ENCODE measurements at places on chromosomes 7 and 10. TPM values are rescaled to one million over a fixed set of nuclear protein-coding genes. Genes with fewer than 3 reads are reported as not detected.
A peak's percentile ranks its signal among the peaks of the same experiment; 100 is the strongest.

Gene GBX1
- total RNA-seq: not detected

GRCh38 chr10:49241385-49241784 is 53.2 kb upstream of the TMEM273 start:
- DNase-seq: no peak
- H3K27me3 ChIP-seq: no peaks in the 10 kb centered on the region
- no peaks in the 10 kb centered on the region for H3K36me3 ChIP-seq
- H3K27ac ChIP-seq: no peak overlapping the region

DNA sequence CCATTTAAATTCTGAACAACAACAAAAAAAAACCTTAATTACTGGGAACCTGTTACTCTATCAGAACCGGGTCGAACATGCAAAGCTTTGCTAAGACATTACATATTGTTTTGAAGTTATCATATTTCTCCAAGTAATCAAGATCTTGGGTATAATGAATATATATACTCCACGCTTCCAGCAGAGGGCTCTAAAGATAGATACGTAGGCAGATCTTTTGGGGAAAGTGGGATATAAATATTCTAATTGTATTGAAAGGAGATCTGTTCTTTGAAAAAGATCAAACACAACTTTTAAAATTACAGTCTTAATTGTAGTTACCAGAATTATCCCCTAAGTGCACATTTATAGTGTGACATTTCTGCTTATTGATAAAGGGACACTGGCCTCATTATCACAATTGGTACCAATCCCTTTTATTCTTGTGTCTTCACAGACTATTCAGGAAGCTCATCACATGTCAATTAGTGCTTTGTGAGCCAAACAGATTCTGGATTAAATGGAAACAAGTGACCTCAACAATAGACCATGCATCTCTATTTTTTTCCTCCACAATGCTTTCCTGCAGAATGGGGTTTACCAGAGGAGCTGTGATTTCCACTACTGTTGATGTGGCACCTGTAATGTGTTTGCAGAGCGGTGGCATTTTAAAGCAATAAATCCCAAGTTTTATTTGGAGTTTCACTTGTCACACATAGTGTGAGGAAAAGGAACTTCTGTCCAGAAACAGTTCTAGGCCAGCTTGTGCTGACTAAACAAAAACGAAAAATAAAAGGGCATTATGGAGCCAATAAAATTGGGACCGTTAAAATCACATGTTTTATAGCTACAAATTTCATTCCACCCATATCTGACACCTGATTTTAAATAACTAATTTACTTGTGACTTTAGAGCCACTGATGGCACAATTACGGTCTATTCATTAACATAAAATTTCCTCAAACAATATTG is 122.4 kb downstream of the CTTNBP2 start:
- no peak for DNase-seq
- H3K27ac ChIP-seq: no peak overlapping the region
- H3K4me3 ChIP-seq: no peak overlapping the region
- no peaks in the 10 kb centered on the region for H3K36me3 ChIP-seq
- H3K4me1 ChIP-seq: no peaks in the 10 kb centered on the region

Gene SLC18A3
- total RNA-seq: not detected

- H3K4me3 ChIP-seq: no peak overlapping the region
- no peaks in the 10 kb centered on the region for H3K36me3 ChIP-seq
- H3K27ac ChIP-seq: peak overlapping the region; percentile 47
- no peak for DNase-seq
- H3K27me3 ChIP-seq: no peaks in the 10 kb centered on the region
- H3K4me1 ChIP-seq: peaks cover 33% of the 10 kb centered on the region
These were observed 115.8 kb downstream of the PLXDC2 start for GRCh38 chr10:19931894-19932590.

Gene MSS51
- total RNA-seq: 3.0 TPM

DNA sequence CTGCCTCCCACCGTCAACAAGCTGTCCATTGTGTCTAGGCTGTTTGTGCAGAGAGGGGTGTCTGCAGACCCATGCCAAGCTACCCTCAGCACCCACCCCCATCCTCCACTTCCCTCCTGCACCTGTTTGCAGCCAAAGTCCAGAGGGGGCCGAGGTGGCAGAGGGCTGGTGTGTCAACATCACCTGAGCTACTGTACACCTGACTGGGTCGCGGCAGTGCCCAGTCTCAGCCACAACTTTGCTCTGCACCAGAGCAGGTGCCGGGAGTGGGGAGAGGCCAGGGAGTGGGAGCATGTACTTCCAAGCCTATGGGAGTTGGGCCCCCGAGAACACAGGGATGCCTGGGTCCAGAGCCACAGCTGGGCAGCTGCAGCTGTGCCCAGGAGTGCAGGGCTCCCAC is 93.1 kb downstream of the AUTS2 start:
- H3K4me1 ChIP-seq: peaks cover 5% of the 10 kb centered on the region
- no peaks in the 10 kb centered on the region for H3K27me3 ChIP-seq
- no peak overlapping the region for H3K4me3 ChIP-seq
- no peak for DNase-seq
- H3K27ac ChIP-seq: no peak overlapping the region

Gene CPA2
- total RNA-seq: not detected

Gene ORC5
- 13.6 TPM for total RNA-seq

DNA sequence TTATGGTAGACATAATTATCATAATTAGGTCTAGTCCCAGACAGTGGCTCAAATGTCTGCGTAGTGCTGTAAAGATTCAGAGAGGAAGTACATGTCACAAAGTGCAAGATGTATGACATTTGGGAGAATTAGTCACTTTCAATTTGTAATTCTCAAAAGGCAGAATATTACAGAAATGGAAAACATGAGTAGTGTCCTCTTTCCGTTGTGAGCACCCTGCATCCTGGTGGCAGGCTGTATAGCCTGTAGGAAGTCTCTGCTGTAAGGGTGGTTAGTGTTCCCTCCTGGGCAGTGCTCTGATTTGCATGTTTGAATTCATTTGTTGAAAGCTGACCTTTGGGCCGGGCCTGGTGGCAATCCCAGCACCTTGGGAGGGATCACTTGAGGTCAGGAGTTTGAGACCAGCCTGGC is 17.0 kb downstream of the CDK14 start:
- no peak overlapping the region for H3K27ac ChIP-seq
- no peaks in the 10 kb centered on the region for H3K4me1 ChIP-seq
- no peak for DNase-seq
- H3K36me3 ChIP-seq: no peaks in the 10 kb centered on the region
- no peaks in the 10 kb centered on the region for H3K27me3 ChIP-seq

DNA sequence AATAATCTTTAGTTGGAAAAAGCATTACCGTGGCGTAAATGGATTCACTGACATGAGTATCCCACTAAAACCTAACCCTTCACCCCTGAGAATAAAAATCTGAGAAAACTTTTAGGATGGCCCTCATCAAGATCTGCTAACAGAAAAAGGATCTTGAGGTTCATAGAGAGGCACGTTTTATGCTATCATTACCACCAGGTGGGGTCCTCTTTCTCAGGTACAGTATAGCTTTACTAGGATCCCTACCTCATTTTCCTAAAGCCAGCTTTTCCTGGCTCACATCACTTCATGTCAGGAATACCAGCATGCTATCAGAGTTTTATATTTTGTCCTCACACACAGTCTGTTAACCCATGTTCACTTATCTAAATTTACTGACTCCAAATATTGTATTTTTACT is 173.7 kb downstream of the POM121L12 start:
- no peak overlapping the region for H3K4me3 ChIP-seq
- no peaks in the 10 kb centered on the region for H3K4me1 ChIP-seq
- H3K27ac ChIP-seq: no peak overlapping the region
- no peaks in the 10 kb centered on the region for H3K36me3 ChIP-seq

GRCh38 chr7:149823191-149823630 is 15.0 kb upstream of the ZNF862 start:
- DNase-seq: peak; percentile 52
- H3K27me3 ChIP-seq: no peaks in the 10 kb centered on the region
- H3K4me3 ChIP-seq: no peak overlapping the region
- H3K36me3 ChIP-seq: no peaks in the 10 kb centered on the region

Gene DPYSL4
- total RNA-seq: 1.7 TPM

DNA sequence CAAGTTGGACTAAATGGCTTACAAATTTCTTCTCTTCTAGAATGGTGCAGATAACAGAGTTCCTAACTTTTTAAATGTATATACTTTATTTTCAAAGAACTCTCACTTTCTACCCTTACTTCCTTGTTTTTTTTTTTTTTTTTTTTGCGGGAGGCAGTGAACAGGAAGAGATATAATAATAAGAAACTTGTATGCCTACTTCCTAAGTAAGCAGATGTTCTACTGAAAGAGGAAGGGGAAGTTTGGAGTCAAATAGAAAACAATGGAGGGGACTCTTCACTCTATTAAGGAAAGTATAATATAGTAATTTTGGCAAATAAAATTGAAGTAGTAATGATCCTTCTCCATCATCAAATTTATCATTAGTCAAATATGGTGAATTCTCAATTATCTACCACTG is 754.0 kb downstream of the KCNMA1 start:
- no peak for DNase-seq
- H3K4me3 ChIP-seq: no peak overlapping the region
- H3K27ac ChIP-seq: no peak overlapping the region

Gene GIMAP4
- total RNA-seq: 83.3 TPM

DNA sequence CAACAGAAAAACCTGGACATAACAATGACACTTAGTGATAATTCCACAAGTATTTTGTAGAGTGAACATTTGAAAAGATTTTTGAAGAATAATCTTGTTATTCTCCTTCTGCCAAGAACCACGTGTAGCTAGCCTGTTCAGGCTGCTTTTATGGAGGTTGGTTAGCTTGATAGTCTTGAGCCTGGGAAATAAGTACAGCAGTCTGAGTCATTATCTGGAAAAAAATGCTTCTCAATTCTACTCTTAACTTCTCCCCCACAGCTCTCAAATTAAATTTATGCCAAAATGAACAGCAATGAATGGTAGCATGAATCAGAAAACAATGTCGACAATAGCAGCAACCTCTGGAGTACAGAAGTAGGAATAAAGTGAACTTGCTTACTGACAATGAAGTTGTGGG is 63.2 kb downstream of the GPR37 start:
- DNase-seq: no peak
- no peaks in the 10 kb centered on the region for H3K27me3 ChIP-seq

Gene FAM25C
- not detected for total RNA-seq

GRCh38 chr10:88800152-88801125 is 2.1 kb upstream of the LIPM start:
- DNase-seq: no peak
- no peak overlapping the region for H3K4me3 ChIP-seq
- no peaks in the 10 kb centered on the region for H3K36me3 ChIP-seq
- H3K4me1 ChIP-seq: no peaks in the 10 kb centered on the region

Gene KMT2C
- total RNA-seq: 99.0 TPM

DNA sequence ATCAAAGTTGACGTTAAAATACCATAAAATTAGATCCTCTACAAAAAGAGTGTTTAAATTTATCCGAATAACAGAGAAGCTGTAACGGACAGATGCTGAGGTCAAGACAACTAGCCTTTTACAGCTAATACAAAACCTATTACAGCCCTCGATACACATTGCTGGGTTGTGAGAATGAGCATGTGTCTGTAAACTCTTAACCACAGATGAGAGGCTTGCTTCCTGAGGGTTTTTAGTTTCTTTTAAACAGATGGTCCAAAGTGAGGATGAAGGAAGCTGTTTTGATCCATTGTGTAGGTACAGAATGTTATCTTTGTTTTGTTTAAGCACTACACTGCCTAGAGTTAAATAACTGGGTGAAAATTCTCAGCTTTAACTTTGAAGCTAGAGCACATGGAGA is 578.2 kb downstream of the PARD3 start:
- no peaks in the 10 kb centered on the region for H3K36me3 ChIP-seq
- no peak overlapping the region for H3K4me3 ChIP-seq
- H3K27me3 ChIP-seq: no peaks in the 10 kb centered on the region

Gene SFTPA1
- 11,191 TPM for total RNA-seq

DNA sequence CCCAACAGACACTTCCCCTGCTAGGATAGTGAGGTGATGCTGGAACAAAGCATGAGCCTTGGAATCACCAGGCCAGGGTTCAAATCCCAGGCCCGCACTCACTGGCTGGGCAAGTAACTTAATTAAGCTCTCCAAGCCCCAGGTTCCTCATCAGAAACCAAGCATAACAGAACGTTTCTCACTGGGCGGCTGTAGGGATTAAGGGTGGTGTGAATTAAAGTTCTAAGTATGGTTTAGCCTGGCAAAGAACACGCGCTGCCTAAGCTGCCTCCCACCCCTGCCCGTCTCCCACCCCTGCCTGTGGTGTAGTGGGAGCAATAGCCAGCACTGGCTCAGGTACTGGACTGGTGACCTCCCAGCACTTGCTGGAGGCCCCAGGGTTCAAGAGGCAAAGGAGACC is 5.6 kb downstream of the SLC4A2 start:
- H3K27me3 ChIP-seq: no peaks in the 10 kb centered on the region
- no peak overlapping the region for H3K4me3 ChIP-seq
- DNase-seq: no peak

DNA sequence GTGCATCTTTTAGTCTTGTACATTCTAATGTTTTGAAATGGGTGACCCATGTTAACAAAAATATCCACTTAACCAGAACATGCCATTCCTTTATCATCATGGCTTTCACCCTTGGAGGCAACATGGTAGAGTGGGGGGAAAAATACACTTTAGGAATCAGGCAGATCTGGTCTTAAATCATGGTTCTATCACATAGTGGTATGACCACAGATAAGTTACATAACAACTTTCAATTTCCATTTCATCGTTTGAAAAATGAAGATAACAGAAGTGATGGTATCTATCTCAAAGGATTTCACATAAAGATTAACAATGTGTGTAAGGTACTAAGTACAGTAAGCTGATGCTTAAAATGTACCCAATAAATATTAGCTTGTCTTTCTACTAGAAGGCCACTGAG is 19.0 kb downstream of the TMEM168 start:
- DNase-seq: no peak
- peaks cover 6% of the 10 kb centered on the region for H3K36me3 ChIP-seq
- no peaks in the 10 kb centered on the region for H3K4me1 ChIP-seq
- no peaks in the 10 kb centered on the region for H3K27me3 ChIP-seq
- H3K4me3 ChIP-seq: no peak overlapping the region

Gene FGL2
- total RNA-seq: 32.1 TPM

- no peaks in the 10 kb centered on the region for H3K36me3 ChIP-seq
- H3K4me3 ChIP-seq: no peak overlapping the region
- H3K4me1 ChIP-seq: no peaks in the 10 kb centered on the region
- H3K27ac ChIP-seq: no peak overlapping the region
These were observed 348.7 kb upstream of the POT1 start for GRCh38 chr7:125278318-125278717.

DNA sequence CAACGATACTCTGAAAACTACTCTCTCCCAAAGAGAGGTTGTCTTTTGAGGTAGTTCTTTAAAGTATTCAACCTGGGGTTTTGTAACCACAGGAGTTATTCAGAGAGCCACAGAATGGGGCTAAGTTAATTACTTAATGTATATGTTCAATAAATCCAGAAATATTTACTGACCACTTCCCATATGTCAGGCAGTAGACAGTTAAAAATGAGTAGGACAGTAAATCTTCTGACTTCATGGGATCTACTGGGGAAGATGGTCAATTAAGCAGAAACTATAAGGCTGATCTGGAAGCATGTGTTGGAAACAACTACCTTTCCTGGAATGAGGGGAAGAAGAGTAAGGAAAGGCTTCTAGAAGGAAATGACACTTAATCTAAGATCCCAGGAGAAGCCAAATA is 167.7 kb downstream of the MAGI2 start:
- no peaks in the 10 kb centered on the region for H3K36me3 ChIP-seq
- no peaks in the 10 kb centered on the region for H3K27me3 ChIP-seq
- DNase-seq: no peak
- no peak overlapping the region for H3K4me3 ChIP-seq
- no peak overlapping the region for H3K27ac ChIP-seq

GRCh38 chr7:151814400-151815009 is 62.4 kb downstream of the PRKAG2 start:
- DNase-seq: no peak
- H3K27ac ChIP-seq: no peak overlapping the region
- no peaks in the 10 kb centered on the region for H3K36me3 ChIP-seq
